ENCODE measurements at places on chromosomes 7 and 10. TPM values are rescaled to one million over a fixed set of nuclear protein-coding genes. Genes with fewer than 3 reads are reported as not detected.

RGR gene
- 3.0 TPM for polyA plus RNA-seq

PRLHR gene
- polyA plus RNA-seq, result not detected

FRMPD2 gene
- 12.8 TPM for polyA plus RNA-seq

FBXO24 gene
- polyA plus RNA-seq, result not detected

NCF1 gene
- not detected for polyA plus RNA-seq

SPDYE6 gene
- 0.46 TPM for polyA plus RNA-seq

CASTOR2 gene
- polyA plus RNA-seq, result not detected

MYL10 gene
- polyA plus RNA-seq, result not detected

GPRIN2 gene
- not detected for polyA plus RNA-seq

USP6NL gene
- 12.8 TPM for polyA plus RNA-seq

GPR15LG gene
- not detected for polyA plus RNA-seq

RHEB gene
- 256 TPM for polyA plus RNA-seq

PON3 gene
- 0.32 TPM for polyA plus RNA-seq

PAOX gene
- polyA plus RNA-seq, result 5.3 TPM

PLEKHS1 gene
- not detected for polyA plus RNA-seq

SPDYE2 gene
- polyA plus RNA-seq, result not detected

TMEM270 gene
- polyA plus RNA-seq, result not detected

AP5Z1 gene
- polyA plus RNA-seq, result 7.0 TPM

SYT15B gene
- polyA plus RNA-seq, result not detected

GPR141 gene
- not detected for polyA plus RNA-seq

HDAC9 gene
- 10.6 TPM for polyA plus RNA-seq

LIPN gene
- not detected for polyA plus RNA-seq

TBATA gene
- polyA plus RNA-seq, result not detected

KLF14 gene
- polyA plus RNA-seq, result not detected

C10orf105 gene
- polyA plus RNA-seq, result not detected

NUPR2 gene
- polyA plus RNA-seq, result 3.0 TPM

LIPM gene
- polyA plus RNA-seq, result not detected

VPS41 gene
- 336 TPM for polyA plus RNA-seq

COL13A1 gene
- polyA plus RNA-seq, result not detected

SKIDA1 gene
- 0.07 TPM for polyA plus RNA-seq

HPSE2 gene
- polyA plus RNA-seq, result not detected

HPS1 gene
- 12.7 TPM for polyA plus RNA-seq

ZSCAN25 gene
- polyA plus RNA-seq, result 0.45 TPM

LIPJ gene
- polyA plus RNA-seq, result not detected

SPDYE1 gene
- polyA plus RNA-seq, result 0.11 TPM

CYTH3 gene
- 13.9 TPM for polyA plus RNA-seq

PDZD7 gene
- polyA plus RNA-seq, result 5.0 TPM

PRTFDC1 gene
- 38.9 TPM for polyA plus RNA-seq

AGR2 gene
- not detected for polyA plus RNA-seq

ADIRF gene
- polyA plus RNA-seq, result 3.3 TPM

OR6B1 gene
- not detected for polyA plus RNA-seq

GPR26 gene
- polyA plus RNA-seq, result 0.67 TPM

UCN3 gene
- not detected for polyA plus RNA-seq

SNX10 gene
- polyA plus RNA-seq, result 276 TPM
